ENCODE measurements at places on chromosomes 2 and 18. TPM values are rescaled to one million over a fixed set of nuclear protein-coding genes. Genes with fewer than 3 reads are reported as not detected.

CRYGD gene
- total RNA-seq, result not detected

ARHGAP15 gene
- total RNA-seq, result not detected

ICOS gene
- not detected for total RNA-seq

TTN gene
- 0.33 TPM for total RNA-seq

RNASEH1 gene
- 28.5 TPM for total RNA-seq

KCNK3 gene
- 0.26 TPM for total RNA-seq

SERPINB11 gene
- not detected for total RNA-seq

All from fibroblast of lung (primary cell).